ENCODE measurements at places on chromosomes 11 and 22.
A peak's percentile ranks its signal among the peaks of the same experiment; 100 is the strongest.

- DNase-seq = no peak
These were observed 15.1 kb downstream of the PI4KA start for GRCh38 chr22:20843501-20843900.

GRCh38 chr11:64241491-64242374, 838 bp downstream of the FKBP2 start:
- DNase-seq = no peak

GRCh38 chr11:130646881-130647280, 198.4 kb downstream of the ADAMTS15 start:
- no peak for DNase-seq

GRCh38 chr11:113274713-113275582, 39.4 kb upstream of the TTC12 start:
- DNase-seq = no peak

- DNase-seq = no peak
These were observed 264.4 kb downstream of the CTTN start for GRCh38 chr11:70662691-70663098.

- no peak for DNase-seq
These were observed 10.5 kb downstream of the MCAM start for GRCh38 chr11:119306373-119306890.

GRCh38 chr11:92886243-92886905, 83.1 kb upstream of the MTNR1B start:
- no peak for DNase-seq

DNA sequence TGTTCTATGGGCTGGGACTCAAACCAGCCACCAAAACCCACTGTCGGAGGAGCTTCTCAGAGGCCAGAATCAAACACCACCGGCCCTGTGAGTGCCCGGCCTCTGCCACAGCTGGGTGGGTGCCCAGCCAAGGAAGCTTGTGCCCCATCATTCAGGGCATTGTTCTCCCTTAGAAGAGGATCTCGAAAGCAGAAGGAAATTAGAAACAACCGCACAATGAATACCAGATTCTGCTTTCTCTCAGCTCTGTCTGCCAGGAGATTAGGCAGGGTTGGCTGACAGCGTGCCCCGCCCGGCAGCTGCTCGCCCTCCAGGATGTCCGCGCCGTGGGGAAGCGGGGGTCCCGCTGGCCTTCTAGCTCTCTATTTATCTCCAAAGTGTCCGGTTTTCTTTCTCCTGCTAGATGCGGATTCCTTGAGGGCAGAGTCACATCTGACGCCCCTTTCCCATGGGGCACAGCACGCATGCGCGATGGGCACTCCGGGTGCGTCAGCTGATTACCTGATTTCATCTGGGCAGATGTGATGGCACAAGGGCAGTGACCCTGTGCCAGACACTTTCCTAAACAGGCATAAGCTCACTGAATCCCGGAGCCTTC, 25.5 kb downstream of the SCGB1A1 start:
- DNase-seq = no peak

- peak; percentile 60 for DNase-seq
These were observed 219.9 kb upstream of the GRIA4 start for GRCh38 chr11:105389952-105390351.

- no peak for DNase-seq
These were observed 25.5 kb downstream of the DKK3 start for GRCh38 chr11:11982975-11983374.

- DNase-seq = no peak
These were observed 54.3 kb upstream of the VSTM5 start for GRCh38 chr11:93904716-93905115.

DNA sequence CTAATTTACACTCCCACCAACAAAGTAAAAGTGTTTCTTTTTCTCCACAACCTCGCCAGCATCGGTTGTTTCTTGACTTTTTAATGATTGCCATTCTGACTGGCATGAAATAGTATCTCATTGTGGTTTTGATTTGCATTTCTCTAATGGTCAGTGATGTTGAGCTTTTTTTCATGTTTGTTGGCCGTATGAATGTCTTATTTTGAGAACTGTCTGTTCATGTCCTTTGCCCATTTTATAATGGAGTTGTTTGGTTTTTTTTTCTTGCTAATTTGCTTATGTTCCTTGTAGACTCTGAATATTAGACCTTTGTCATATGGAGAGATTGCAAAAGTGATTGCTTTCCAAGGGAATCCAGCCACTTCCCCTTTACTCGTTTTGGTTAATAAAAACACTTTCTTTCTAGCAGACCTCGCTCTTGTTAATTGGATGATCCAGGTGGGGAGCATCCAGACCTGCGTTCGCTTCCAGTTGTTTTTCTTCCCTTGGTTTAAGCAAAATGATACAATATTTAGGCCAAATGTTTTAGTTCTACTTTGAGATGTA, 17.1 kb upstream of the APOL4 start:
- DNase-seq = no peak

GRCh38 chr11:45576461-45577215, 88.8 kb downstream of the CHST1 start:
- DNase-seq = no peak

- DNase-seq = no peak
These were observed 3.3 kb downstream of the SCGB1D2 start for GRCh38 chr11:62245271-62245753.

GRCh38 chr11:69229511-69229910, 64.4 kb upstream of the MYEOV start:
- DNase-seq = no peak

- no peak for DNase-seq
These were observed 22.7 kb downstream of the YPEL1 start for GRCh38 chr22:21712751-21713427.

- no peak for DNase-seq
These were observed 7.3 kb upstream of the CSRP3 start for GRCh38 chr11:19208959-19209546.

- no peak for DNase-seq
These were observed 617 bp downstream of the CSKMT start for GRCh38 chr11:62665599-62666258.

DNA sequence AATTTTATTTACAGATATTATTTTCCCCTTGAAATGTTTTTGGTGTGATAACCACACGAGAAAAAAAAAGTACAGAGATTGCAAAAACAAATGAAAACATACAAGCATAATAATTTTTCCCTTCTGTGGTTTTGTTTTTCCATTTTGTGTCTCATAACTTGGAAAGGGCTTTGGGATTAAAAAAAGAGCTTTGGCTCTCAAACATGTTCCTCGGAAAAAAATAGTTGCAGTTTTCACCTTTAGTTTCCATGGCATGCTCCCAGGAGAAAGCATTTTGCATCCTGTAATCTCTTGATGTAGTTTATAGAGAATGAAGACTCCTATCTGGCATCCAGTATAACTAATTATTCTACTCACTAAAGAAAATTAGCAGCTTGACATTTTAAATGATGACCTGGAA, 362.1 kb upstream of the PDGFD start:
- DNase-seq = no peak

DNA sequence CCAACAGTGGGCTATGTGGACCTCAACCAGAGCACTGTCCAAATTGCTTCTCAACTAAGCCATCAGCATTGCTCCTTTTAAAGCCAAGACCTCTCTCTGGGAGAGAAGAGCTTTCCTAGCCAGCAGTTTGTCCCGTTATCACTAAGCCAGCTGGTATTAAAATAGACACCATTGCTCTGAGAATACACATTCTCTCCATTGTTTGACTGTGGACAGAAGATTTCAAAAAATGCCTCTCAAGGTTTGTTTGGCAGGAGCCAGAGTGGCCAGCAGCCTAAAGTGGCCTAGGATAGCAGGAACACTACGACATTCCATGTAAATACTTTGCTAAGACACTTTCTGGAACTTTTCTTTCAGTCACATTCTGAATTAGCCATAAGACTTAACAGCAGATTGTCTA, 41.3 kb downstream of the EIF4ENIF1 start:
- DNase-seq = no peak

GRCh38 chr11:126115816-126116331, 53.2 kb upstream of the CDON start:
- no peak for DNase-seq

DNA sequence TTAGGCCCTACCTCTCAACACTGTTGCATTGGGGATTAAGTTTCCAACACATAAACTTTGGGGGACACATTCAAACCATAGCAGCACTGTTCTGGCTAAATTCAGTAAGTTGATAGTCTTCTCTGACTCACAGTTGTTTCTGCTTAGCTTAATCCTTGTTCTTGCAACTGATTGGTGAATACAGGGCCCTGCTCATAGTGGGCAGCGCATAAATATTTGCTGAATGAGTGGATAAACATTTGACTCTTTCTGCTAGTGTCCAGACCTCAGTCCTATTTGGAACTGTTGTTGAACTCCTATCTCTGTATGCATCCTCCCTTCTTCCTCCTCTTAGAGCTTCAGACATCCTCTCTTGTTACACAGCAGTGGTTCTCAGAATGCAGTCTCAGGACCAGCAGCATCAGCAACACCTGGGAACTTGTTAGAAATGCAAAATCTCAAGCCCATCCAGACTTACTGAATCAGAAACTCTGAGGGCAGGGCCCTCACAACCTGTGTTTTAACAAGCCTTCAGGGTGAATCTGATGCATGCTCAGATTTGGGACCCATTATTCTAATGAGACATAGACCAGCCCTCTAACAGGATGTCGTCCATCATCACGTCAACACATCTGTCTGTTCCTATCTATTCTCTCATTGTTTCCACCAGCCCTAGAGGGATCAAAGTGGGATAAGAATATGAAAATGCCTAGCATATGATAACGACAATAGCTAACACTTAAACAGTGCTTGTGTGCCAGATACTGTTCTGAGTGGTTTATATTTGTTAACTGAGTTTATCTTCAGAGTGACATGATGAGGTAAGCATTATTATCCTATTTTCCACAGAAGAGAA, 22.3 kb downstream of the SPON1 start:
- DNase-seq = no peak

DNA sequence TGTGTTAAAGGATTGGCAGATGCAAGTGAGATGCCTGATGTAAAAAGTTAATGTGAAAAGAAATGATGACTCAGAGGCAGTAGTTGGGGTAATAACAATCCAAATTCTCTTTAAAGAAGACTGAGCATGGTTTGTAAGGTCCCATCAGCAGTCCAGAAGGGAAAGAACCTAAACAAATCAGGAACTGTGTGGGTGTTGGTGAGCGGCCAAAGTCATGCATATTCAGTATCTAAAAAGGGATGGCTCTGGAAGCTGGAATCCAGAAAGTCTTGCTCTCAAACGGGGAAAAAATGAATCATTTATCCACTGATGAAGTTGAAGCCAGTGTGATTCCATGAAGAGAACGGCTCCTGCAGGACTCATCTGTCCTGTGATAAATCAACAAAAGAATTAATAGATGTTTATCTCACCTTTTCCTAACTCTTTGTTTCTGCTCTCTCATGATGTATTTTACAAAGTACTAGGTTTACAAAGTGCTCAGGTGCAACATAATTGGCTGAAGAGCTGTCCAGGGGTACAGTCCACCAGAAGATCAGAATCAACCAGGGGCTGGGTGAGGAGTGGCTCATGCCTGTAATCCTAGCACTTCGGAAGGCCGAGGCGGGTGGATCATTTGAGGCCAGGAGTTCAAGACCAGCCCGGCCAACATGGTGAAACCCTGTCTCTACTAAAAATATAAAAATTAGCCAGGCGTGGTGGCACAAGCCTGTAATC, 20.5 kb upstream of the SORL1-AS1 start:
- DNase-seq = no peak

DNA sequence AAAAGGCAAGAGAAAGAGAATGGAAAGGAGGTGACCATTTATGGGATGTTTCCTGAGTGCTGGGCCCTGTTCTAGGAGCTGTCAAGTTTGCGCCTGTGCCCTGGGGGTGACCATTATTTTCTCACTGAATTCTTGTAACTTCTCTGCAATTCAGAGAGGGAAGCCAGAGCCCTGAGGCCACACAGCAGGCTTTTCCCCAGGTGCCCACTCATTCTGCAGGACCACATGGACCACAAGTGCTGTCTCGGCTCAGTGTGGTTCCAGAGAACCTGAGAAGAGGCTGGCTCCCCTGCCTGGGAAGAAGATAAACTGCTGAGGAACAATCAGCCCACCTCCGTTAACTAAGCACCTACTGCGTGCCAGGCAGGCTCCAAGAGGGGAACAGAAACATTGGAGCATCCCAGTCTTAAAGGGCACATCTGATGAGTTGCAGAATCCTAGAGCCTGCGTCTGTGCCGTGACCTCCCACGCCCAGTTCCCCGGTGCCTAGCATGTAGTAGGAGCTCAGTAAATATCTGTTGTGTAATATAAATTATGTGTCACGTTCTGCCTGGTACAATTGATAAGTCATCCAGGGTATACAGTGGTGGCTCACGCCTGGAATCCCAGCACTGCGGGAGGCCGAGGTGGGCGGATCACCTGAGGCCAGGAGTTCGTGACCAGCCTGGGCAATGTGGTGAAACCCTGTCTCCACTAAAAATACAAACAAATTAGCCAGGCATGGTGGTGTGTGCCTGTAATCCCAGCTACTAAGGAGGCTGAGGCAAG, 31.6 kb upstream of the CRYBB3 start:
- no peak for DNase-seq

DNA sequence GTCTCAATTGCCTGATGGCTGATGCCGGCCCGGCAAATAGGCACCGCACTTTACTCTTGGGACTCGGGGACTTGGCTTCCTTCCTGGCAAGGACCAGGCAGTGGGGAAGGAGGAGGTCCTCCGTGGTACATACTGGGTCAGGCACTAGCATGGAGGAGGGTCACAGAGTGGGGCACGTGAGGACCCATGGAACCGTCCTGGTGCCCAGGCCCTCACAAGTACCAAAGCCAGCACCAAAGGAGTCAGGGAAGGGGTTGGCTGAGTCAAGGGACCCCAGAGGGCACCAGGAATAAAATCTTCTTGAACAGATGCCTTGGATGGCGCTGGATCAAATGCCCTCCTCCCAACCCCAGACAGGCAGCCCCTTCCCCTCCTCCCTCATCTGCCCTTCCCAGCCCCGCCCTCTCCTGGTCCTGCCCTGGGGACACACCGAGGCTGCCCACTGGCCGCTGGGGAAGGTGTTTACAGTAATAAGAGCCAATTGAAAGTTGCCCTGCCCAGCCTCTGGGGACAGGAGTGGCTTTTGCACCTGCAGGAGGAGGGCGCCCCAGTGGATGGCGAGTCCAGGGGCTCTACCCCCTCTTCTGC, 5.6 kb upstream of the CARNS1 start:
- DNase-seq = no peak

DNA sequence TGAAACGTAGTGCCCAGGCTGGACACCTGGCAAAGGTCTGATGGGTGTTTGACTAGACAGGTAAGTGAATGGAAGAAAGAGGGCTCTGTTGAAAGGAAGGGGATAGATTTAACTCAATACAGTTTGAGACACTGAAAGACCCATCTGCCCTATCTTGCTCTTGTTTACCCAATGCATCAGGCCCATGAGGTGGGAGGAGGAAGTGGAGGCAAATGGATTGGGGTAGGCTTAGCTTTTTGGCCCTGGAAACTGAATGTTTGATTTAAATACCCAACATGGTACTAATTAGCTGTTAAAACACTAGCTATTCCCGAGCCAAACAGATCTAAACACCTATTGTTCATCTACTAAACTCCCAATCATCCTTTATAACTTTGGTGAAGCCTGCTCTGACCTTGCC, 3.5 kb upstream of the UVRAG start:
- DNase-seq = no peak

GRCh38 chr11:102293873-102294601, 23.2 kb upstream of the BIRC3 start:
- no peak for DNase-seq
